ENCODE measurements at places on chromosomes 12 and 14.

DNA sequence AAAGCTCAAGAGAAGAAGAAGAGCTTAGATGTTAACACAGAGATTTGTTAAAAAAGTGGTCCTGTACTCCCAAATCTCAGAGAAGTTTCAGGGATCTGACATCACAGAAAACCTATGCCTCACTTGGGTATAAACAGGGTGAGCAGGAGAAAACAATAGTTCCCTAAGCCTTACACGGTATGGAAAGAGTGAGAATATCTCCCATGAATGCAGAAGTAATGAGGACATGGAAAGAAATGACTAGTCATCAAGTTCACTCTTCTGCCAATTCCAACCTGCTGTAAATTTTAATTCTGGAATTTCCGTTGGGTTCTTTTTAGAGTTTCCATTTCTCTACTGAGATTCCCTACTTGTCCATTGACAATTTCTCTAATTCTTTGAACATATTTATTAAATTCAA is 6.2 kb upstream of the PTGER2 start:
- DNase-seq = no peak

DNA sequence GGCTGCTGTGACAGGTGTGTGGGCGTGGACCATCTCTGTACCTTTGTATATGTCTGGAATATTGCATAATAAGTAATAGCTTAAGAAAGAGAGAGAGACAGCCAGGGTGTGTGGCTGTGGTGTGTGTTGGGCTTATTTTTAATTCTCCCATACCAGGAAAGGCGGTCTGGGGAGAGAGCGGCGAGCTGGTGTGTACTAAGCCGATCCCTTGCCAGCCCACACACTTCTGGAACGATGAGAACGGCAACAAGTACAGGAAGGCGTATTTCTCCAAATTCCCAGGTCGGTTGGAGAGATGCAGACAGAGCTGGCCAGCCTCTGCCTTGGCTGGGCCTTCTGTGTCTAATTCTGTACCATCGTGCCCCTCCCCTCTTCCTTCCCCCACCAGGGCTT is 63.9 kb downstream of the AACS start:
- no peak for DNase-seq

GRCh38 chr12:115079760-115080159 is 395.8 kb upstream of the TBX3 start:
- no peak for DNase-seq

- DNase-seq = no peak
Measured at GRCh38 chr14:81684696-81685095, 151.0 kb upstream of the SEL1L start.

DNA sequence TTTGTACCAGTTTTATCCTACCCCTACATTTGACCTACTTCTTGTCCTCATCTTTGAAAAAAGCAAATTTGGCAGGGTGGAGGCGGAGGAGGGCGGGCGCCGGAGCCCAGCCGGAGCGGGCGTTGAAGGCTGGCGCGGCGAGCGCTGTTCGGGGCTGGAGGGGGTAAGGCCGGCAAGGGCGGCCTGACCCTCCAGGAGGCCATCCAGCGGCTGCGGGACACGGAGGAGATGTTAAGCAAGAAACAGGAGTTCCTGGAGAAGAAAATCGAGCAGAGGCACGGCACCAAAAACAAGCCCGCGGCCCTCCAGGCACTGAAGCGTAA is 27.2 kb downstream of the FBXO34 start:
- DNase-seq = no peak

DNA sequence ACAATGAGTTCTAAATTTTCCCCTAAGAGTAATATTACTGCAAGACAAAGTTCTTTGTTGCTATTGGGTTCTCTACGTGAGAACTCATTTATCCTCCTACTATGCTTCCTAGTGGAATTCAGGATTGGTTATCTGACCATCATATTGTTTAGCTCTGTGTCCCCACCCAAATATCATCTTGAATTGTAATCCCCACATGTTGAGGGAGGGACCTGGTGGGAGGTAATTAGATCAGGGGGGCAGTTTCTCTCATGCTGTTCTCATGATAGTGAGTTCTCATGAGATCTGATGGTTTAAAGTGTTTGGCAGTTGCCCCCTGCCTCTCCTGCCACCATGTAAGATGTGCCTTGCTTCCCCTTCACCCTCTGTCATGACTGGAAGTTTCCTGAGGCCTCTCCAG is 36.6 kb downstream of the GLIPR1L2 start:
- DNase-seq = no peak

DNA sequence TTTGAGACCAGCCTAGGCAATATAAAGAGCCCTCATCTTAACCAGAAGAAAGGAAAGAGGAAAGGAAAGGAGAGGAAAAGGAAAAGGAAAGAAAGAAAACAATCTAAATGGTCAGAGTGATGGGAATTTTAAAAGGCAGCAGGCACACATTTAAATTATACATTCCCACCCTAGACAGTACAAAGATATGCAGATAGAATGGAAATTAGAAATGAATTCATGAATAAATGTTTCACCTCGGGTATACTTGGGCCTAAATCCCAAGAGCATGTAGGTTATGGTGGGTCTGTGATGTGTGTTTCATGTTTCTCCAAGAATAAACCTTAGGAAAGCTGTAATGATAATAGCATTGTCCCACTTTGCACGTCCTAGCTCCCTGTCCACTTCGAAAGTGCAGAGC is 104.6 kb upstream of the SLCO1C1 start:
- no peak for DNase-seq
